ENCODE measurements at places on chromosomes 16 and 17.

- DNase-seq: no peak
Measured at GRCh38 chr16:58243528-58244004, 45.7 kb upstream of the CSNK2A2 start.

DNA sequence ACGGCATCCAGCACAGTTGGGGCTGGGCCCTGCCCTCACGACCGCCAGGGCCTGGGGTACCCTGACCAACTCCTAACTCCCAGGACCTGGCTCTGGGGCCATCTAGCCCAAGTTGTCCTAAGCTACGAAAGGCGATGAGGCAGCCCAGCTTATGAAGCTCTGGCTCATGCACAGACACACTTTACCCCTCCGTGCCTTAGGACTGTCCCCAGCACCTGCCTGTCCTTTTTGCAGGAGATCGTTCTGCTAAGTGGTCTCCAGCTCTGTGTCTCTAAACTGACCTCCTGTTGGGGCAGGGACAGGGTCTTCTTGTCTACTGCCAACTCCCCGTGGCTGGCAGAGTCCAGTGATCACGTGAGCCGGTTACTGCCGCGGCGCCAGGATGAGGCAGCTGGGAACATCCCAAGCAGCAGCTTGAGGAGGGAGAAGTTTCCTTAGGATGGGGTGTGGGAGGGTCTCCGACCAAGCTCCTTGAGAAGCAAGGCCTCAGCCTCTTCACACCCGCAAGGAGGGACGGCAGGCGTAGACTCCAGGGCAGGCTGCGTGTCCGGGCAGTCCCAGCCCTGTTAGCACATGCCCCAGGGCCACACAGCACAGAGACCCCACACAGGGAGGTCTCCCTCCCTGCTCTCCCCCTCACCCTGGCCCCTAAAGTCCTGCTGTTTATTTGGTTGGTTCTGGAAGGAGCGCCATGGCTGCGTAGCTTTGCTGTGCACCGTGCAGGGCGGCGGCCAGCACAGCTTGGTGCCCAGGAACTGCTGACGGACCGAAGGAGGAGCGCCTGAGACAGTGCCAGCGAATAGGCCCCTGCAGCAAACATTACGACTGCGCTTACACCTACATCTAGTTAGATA lies 16.4 kb upstream of the METRNL start:
- DNase-seq: no peak

- DNase-seq: peak; percentile 82
Measured at GRCh38 chr17:82863941-82864712, 24.3 kb upstream of the ZNF750 start.

DNA sequence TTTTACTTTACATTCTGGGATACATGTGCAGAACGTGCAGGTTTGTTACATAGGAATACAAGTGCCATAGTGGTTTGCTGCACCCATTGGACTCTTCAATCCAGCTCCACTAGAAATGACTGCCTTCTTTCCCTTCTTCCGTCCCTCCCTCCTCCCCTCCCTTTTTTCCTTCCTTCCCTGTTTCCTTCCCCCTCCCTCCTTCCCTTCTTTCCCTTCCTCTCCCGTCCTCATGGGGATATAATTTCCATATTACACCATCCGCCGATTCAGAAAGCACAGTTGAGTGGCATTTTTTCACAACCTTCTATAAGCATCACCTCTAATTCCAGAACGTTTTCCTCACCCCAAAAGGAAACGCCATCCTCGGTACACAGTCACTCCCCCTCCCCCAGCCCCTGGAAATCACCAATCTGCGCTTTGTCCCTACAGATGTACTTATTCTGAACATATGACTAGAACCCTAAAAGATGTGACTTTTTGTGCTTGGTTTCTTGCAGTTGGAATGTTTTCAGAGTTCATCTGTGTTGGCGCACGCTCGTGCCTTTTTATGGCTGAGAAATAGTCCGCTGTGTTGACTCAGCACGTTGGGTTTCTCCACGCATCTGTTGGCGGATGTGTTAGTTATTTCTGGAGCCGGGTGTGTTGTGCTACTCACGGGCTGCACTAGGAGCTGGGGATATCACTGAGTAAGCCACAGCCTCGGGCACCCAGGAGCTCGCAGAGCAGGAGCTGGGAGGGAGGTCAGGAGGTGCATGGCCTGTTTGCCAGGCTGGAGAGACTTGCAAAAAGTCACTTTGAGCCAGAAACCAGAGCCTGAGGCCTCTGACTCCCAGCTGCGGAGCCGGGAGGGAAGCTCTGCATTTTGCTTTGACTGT lies 336.4 kb downstream of the SEC14L1 start:
- DNase-seq: peak; percentile 98

- DNase-seq: no peak
Measured at GRCh38 chr17:73027130-73027741, 65.3 kb downstream of the SLC39A11 start.

DNA sequence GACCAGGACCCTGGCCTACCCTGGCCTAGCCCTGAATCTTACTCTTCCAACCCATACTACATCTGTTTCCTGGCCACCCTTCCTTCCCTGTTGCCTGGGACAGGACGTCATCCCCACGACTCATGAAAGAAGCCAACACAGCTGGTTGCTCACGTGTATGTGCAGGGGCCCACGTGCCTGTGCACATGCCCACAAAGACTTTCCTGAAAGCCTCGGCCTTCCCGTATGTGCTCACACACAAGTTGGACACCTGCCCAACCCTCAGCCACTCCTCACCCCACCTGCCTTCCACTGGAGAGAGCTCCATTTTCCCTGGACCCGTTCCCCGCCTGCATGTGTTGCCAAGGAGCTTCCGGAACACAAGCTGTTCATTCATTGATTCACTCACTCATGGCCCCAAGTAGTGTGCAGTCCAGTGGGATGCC lies 7.0 kb downstream of the PLXDC1 start:
- peak; percentile 89 for DNase-seq
